ENCODE measurements at places on chromosomes 4 and X.

- DNase-seq = no peak
Observed at GRCh38 chr4:6855692-6856297, 53.8 kb upstream of the TBC1D14 start.

DNA sequence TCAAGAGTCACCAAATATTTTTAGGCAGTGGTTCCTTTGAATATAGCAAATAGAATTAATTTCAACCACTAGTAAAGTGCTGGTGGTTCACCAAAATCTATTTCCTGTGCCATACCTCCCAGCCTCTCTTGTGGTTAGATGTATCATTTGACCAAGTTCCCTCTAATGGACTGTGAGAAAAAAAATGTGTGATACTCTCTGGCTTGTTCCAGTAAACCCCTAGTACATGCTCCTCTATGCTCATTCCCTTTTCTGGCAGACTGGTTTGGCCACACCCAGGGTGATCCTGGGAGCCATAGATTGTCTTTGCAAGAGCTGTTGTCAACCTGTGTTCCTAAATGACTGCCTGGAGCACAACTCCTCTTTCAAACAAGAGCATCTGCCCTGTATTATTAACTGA lies 109.5 kb downstream of the FRAS1 start:
- DNase-seq = no peak

DNA sequence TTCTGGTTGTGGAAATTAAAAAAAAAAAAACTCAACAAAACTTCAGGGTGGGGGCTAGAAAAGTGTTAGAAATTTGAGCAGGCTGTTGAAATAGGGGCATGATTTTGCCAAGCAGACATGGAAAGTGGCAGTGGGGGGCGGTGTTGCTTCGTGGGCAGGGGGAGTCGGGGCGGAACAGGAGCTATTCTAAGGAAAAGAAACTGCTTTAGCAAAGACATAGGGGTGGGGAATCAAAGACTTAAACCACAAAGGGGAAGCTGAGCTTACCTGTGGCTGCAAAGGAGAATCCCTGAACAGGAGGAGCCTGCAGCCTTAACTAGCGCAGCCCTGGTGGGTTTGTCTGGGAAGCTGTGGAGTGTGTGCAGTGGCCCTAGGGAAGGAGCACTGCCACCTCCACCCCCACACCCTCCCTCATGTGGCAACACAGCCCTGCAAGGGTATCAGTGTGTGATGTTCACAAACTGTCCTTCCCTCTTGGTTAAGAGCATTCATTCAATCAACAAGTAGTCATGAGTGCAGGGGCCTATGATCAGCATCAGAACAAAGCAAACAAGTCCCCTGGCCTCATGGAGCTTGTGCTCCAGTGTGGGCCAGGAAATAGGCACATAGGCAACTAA lies 20.5 kb downstream of the SEL1L3 start:
- no peak for DNase-seq

- no peak for DNase-seq
Observed at GRCh38 chr4:76002176-76002575, 5.1 kb downstream of the CXCL9 start.

- DNase-seq = no peak
Observed at GRCh38 chr4:18227880-18228279, 206.3 kb upstream of the LCORL start.

- no peak for DNase-seq
Observed at GRCh38 chrX:87616371-87616770, 98.8 kb downstream of the KLHL4 start.

GRCh38 chr4:2771264-2771663 lies 15.1 kb upstream of the TNIP2 start:
- DNase-seq = no peak

All from NT2/D1 (cell line).